Breast epithelium (tissue), 4 donors: ENCODE measurements at places on chromosomes 3 and 15. TPM values are rescaled to one million over a fixed set of nuclear protein-coding genes. Genes with fewer than 3 reads are reported as not detected.

The ECT2 gene
- 8.5 TPM for total RNA-seq

The DUOXA1 gene
- total RNA-seq = 3.3 TPM

The MORC1 gene
- not detected for total RNA-seq

The CEP19 gene
- 2.1 TPM for total RNA-seq

- no peaks in the 10 kb centered on the region for H3K27me3 ChIP-seq
- H3K36me3 ChIP-seq = no peaks in the 10 kb centered on the region
- DNase-seq = no peak
- H3K27ac ChIP-seq = no peak overlapping the region
Observed at GRCh38 chr3:114893361-114893760, 253.7 kb downstream of the ZBTB20 start.

The GRK7 gene
- total RNA-seq = 0.33 TPM

The GOLGA6L2 gene
- total RNA-seq = not detected

DNA sequence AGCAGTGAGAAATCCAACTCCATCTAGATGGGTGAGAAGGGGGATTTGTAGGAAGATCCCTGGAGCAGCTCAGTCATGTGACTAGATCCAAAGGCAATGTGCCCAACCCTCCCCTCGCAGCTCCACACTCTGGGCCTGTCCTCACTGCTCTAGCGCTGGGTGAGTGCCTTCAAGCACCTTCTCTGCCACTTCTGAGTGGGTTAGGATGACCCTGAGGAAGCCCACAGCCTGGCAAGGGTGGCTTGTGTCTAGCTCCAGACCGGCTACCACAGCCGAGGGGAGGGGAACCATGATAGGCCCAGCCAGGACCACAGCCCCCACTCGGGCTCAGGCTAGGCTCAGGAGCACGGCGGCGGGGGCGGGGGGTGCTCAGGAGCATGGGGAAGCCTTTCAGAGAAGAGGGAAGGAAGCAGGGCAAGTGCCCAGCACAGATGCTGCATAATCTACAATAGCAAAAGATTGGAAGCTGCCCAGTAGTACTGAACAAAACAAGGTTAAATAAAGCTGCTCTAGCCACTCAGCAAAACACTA is 1.7 kb downstream of the SPATA12 start:
- H3K4me3 ChIP-seq = no peak overlapping the region
- no peaks in the 10 kb centered on the region for H3K27me3 ChIP-seq
- DNase-seq = no peak
- no peaks in the 10 kb centered on the region for H3K4me1 ChIP-seq
- peak overlapping the region; percentile 80 for H3K27ac ChIP-seq

The MSL2 gene
- total RNA-seq = 27.5 TPM
